ENCODE measurements at places on chromosomes 2 and 18. TPM values are rescaled to one million over a fixed set of nuclear protein-coding genes. Genes with fewer than 3 reads are reported as not detected.
A peak's percentile ranks its signal among the peaks of the same experiment; 100 is the strongest.

Gene OXER1
- total RNA-seq: 1.2 TPM

Gene PAIP2B
- total RNA-seq: 2.8 TPM

DNA sequence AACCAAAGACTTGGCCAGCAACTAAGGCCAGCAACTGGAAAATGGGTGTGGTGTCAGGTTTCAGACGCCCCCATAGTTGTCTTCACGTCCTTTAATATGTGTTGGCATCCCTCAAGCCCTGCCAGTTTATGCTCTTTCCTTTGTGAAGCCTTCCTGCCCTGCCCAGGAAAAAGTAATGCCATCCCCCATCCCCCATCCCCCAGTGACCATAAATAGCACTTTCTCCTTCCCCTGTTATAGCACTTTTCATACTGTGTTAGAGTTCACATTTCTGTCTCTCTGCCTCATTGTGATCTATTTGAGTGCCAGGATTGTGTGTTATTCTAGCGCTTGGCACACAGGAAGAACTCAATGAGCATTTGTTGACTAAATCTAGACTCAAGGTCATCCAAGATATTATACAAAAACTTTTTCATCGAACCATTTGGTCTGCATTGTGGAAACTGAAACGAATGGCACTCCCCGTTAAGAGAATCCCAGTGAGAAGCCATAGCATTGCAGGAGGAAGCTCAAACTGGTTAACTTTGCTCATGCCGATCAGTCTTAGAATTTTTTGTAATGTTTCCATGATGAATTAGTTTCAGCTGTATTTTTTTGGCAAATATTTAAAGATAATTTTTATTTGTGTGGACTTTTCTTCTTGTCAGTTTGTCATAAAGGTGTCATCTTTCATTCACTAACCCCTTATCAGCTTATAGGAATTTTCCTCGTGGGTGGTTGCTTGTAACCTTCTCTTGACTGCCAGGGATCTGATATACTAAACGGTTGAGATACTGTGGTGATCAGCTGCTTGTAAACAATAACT is 15.7 kb downstream of the CRIM1 start:
- H3K4me1 ChIP-seq: peaks cover 71% of the 10 kb centered on the region
- DNase-seq: no peak
- H3K27me3 ChIP-seq: no peaks in the 10 kb centered on the region
- H3K27ac ChIP-seq: peak overlapping the region; percentile 28
- H3K36me3 ChIP-seq: no peaks in the 10 kb centered on the region
- H3K4me3 ChIP-seq: no peak overlapping the region

DNA sequence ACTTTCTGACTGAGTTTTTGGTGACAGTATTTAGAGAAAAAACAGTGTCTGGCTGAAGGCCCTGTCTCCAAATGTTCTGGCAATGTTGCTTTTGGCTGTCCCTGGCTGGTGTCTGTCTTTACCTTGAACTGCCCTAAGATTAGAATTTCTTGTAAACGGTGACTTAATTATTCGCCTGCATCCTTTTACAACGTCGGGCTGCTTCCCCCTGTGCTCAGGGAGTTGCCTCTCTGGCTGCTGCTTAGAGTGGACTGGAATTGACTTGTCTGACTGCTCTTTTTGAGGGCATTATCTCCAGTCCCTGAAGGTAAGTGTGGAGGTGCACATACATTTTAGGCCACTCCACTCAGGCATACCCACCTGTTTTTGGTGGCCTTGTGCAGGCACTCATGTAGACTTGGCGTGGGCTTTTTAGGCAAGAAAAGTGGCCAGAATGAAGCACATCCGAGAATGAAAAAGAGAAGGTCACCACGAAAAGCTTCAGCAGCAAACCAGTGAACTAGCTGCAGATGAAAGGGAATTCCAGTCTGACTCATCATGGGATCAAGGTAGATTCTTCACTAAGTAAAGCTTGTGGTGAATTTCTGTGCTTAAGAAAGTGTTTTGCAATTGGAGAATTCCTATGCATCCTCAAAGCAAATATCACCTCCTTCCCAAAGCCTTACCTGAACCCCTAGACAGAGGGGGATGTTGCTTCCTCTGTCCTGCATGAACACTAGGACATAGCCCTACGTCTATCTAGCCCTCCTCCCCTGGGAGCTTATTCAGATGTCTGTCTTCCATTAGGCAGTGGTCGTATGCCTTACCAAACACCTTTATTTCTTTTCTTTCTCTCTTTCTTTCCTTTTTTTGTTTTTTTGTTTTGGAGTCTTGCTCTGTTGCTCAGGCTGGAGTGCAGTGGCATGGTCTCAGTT is 230.3 kb upstream of the TRIB2 start:
- no peaks in the 10 kb centered on the region for H3K27me3 ChIP-seq
- DNase-seq: no peak
- H3K27ac ChIP-seq: no peak overlapping the region
- no peaks in the 10 kb centered on the region for H3K4me1 ChIP-seq

Gene WDPCP
- 20.8 TPM for total RNA-seq

Data from upper lobe of left lung (tissue), 6 donors.